H54 (cell line): ENCODE measurements at places on chromosomes 6 and 20.

GRCh38 chr6:138510093-138510492, 10.8 kb upstream of the NHSL1 start:
- no peak for DNase-seq

DNA sequence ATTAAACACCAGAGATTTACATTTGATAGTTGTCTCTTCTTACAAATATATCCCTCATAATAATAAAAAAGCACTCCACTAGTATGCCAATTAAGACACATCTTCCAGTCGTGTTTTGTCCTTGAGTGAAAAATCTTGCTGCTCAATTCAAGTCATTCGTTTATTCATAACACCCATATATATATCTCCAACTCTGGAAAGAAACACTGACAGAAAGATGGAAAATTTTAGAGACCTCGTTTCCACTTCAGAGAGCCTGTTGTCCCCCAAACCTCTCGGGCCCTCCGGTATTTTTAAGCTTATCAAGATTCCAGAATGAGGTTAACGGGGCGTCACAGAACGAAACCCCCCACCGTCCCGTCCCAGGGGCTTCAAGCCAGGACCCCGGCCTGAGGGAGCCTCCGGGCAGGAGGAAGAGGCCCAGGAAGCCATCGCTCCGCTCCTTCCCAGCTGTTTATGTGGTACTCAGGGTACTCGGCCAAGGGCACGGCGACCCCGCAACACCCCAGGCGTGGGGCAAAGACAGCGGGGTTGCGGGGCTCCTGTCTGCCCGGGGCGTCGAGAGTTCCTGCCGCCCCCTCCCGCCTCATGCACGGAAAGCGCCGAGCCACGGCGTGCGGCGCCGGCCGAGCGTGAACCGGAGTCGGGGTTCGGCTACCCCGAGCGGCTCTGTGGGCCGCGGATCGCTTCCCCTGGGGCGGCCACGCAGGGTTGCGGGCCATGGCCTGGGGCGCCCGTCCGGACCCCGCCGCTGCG, 623 bp upstream of the SNX9 start:
- no peak for DNase-seq

GRCh38 chr20:32535953-32536823, 48.9 kb downstream of the NOL4L start:
- no peak for DNase-seq

DNA sequence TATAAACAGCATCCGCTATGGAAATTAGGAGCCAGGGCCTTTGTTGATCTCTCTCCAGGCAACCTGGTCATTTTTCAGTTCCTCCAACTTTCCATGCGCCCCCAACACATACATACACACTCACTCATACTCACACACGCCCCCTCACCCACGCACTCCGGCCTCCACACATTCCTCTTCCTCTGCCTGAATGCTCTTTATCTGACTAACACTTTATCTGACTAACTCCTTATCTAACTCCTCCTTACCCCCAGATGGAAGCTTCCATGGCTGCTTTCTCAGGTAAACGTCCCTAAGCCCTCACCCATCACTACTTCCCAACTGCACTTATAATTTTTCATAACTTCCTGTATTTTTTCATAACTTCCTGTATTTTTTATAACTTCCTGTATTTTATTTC, 17.4 kb downstream of the CASS4 start:
- DNase-seq, result no peak

GRCh38 chr20:3932681-3933080, 43.5 kb downstream of the PANK2 start:
- DNase-seq, result no peak

DNA sequence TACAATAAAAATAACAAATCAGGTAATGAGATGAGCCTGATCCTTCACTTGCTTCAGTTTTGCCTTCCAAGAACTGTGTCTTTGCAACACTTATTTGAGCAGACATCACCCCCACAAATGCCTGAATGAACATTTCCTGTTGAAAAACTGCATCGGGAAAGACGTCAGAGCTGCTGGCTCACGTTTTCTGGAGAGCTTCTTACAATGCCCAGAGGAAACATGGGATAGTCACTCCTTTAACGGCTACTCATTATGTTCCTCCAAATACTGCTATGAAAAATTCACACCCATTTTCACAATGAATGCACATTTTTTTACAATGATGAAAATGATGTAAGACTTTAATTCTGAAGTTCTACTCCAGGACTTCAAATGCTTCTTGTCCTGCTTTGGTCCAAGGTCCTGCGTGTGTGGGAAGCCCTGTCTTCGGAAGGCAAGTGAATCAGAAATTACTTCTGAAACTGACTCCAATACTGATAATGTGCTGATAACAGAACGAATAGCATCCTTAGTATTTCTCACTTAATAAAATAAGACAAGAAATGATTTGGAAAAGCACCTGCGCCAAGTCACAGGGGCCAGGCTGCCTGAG, 238.0 kb downstream of the ANKRD60 start:
- no peak for DNase-seq

DNA sequence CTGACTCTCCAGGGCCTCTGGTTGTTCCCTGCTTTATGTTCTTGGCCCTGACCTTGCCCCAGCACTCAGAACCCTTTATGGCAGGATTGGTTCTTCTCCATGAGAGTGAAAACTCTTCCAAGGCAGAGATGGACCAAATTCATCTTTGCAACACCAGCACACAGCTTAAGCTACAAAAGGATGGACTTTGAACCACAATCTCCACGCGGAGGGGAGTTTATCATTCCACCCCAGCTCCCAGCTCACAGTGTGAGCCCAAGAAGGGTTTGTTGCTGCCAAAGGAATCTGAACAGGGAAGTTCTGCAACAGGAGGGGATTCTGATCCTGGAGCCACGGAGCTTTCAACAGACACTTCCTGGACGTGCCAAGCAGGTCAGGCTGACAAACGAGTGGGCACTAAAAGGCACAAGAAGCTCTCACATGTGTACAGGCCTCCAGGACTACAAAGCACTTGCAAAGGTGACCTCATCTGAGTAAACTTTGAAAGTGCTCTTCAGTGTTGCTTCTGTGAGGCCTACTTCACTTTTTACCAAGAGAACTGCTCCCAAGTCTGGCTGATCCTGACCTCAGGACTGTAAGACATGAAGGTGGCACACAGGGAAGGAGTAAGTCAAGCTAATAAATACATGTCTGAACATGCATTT, 8.9 kb downstream of the FITM2 start:
- no peak for DNase-seq

GRCh38 chr6:112665815-112666214, 318.7 kb downstream of the RFPL4B start:
- DNase-seq, result no peak

DNA sequence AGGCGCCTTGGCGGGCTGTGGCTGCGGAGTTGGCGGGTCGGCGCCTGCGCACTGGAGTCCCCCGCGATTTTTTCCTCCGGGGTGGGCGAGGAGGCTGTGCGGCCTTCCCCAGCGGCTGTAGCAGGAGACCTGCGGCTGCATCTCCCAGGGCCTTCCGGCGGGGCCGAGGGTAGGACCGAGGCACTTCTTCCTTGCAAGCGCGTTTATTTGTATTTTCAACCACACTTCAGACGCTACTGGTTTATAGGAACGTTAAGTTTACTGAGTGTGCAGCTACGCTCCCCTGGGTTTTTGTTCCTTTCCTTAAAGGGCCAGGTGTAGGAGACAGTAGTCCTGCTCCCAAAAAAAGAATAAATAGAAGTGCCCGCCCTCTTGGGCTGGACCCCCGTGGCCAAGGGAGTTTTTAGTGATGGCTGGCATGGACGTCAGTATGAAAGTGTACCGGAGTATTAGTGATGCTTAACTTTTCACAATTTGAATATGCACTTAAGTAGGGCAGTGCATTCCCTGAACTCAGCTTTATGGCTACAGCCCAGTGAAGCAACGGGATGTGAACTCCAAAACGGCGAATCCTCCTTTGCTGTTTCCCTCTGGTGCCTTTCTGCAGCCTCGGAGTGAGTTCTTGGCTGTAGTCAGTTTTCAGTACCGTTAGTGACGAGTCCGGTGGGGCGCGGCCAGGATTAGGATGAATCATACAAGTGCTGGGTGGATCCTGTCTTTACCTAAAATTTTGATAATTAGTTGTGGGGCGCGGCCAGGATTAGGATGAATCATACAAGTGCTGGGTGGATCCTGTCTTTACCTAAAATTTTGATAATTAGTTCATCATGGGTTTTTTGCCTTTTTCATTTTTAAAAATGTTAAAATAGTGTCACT, 1.0 kb upstream of the FBXO5 start:
- DNase-seq, result peak; percentile 58

- peak; percentile 31 for DNase-seq
Observed at GRCh38 chr6:14129575-14129974, 12.0 kb downstream of the CD83 start.

DNA sequence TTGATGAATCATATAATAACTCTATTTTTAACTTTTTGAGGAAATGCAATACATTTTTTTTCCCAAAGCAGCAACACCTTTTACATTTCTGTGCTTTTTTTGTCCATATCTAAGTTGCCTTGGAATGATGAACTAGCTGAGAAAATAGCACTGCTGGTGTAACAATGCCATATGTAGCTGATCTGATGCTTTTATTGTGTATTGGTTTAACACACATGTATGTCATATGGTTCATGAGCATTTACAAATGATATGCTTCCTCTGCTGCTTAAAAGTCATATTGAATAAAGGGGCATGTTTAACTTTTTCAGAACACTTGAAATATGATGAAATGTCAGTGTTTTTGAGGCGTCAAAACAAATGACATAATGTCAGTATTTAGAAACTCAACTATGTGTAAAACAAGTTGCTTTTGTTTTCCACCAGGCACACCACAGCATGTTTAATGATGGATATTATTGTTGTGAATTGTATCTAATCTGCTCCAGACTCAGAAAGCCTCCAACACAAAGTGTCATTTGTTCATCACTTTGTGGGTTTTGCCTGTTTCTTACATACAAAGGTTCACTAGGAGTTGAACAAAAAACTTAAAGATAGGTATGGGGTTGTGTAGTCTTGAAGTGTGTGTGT, 775.8 kb upstream of the FLRT3 start:
- DNase-seq, result no peak

GRCh38 chr20:56453352-56453751, 15.1 kb upstream of the RTF2 start:
- no peak for DNase-seq

GRCh38 chr6:160733050-160733646, 31.1 kb downstream of the PLG start:
- peak; percentile 3 for DNase-seq

DNA sequence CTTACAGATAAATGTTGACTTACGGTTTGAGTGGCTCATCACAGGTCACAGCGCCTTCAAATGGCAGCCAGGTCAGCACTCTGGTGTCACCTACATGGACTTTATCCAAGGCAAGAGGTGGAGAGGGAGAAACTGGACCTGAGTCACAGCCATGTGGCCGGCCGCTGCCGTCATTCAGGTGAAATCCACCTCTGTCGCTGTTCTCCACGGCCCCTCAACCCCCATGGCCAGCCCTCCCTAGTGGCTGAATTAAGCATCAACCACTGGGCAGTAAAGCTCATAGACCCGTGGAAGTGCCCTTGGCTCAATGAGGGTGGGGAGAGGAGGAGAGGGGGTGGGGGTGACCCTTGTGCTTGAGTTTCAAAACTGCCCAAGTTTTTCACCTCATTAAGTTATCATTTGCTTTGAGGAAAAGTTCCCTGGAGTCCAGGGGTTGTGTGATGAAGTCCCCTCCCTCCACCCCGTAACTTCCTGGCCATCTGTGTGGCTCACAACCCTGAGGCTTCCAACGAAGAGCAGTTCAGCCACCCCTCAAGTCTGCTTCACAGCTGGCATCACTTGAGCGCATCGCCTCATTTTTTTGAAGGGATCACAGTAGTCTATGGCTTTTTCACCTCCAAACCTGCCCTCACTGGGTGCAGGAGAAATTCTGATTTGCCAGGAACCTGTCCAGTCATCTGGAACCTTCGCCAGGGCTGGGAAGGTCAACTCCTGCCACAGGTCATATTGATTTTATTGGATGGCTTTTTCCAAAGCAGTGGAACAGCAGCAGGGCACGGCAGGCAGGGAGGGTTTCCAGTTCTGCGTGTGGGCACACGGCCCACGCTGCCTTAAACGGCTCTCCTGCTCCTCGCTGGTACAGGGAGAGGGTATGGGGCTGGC, 43.5 kb upstream of the APCDD1L start:
- no peak for DNase-seq

- no peak for DNase-seq
Observed at GRCh38 chr6:160222491-160222890, 36.1 kb downstream of the SLC22A2 start.

DNA sequence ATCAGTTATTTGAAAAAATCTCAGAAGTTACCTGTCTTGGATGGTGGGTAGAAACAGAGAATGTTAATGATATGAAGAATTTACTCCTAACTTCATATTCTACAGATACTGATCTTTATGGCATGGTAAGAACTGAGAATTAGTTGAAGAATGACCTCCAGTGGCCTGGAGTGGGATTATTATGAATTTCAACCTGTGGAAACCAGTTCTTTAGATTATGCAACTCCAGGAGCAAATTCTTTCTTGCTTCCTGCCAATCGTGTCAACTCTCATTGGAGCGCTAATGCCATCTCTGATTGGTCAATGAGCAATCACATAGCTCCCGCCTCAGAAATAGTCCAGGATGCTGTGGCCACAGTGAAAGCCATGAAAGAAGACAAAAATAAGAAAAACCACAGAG, 40.6 kb downstream of the LYRM2 start:
- DNase-seq, result no peak

GRCh38 chr20:15918631-15919030, 654.6 kb downstream of the KIF16B start:
- no peak for DNase-seq

DNA sequence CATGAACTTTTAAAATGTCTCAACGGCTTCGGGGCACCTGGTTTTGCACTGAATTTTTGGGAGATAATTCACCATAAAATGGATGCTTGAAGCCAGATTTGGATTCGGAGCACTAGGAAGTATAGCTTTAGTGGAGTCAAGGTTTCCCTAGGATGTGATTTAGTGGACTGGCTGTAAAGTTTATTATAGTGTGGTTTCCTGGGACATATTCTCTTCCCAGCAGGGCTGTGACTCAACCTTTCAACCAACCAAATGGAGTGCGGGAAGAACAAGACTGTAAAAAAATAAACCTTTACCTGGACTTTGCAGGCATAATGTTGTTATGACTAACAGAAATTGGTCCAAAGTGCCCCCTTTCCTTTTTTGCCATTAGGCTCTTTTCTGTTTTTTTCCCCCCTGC, 327.4 kb upstream of the MAN1A1 start:
- DNase-seq, result peak; percentile 0

GRCh38 chr6:107572886-107573285, 83.0 kb downstream of the SOBP start:
- no peak for DNase-seq

DNA sequence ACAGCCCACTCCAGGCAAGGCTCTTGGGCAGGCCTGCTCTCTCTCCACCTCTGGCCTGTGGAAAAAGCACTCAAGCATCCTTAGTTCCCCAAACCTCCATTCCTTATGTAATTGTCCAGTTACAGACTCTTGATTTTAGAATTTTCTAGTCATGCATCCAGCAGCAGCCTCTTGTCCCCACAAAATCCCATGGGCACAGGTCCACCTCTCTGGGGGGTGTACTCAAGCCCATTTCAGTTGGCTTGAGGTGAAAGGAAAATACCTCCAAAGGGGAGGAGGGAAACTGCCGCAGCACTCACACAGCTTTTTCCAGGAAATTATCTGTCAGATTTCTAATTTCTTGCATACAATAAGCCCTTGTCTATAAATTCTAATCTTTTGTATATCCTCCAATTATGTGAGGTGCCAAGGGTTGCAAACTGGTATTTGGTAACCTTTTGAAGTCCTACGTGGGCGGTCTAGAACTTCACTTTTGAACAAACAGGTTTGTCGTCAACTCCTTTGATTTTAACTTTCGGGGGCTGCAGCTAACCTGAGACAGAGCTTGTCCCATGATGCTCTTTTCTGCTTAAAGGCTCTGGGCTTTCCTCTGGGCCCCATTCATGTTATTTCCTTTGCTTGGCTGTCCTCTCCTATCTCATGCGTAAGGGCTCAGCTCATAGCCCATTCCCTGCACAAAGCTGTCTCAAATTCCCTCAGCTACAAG, 104.7 kb upstream of the CEP85L start:
- no peak for DNase-seq
